ENCODE measurements at places on chromosomes 6 and 20.

GRCh38 chr6:49423817-49424216 lies 39.2 kb downstream of the MMUT start:
- DNase-seq, result peak; percentile 4

DNA sequence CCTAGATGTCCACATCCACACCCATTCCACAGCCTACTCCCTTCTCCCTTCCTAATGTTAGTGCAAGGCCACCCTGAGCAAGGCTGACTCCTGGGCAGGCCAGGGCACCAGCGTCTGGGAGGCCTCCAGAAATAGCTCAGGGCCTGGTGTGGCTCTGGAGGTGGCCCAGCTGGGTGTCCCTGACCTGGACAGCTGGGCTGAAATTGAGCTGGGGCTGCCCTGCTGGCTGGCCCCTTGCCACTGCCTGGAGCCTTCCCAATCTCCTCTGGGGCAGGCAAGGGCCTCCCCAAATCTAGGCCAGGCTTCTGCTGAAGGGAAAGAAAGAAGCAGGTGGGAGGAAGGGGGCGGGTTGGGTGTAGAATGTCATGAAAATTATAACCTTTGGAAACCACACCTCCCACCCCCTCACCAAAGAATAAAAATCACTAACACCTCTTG lies 2.1 kb downstream of the FAM110A start:
- no peak for DNase-seq

DNA sequence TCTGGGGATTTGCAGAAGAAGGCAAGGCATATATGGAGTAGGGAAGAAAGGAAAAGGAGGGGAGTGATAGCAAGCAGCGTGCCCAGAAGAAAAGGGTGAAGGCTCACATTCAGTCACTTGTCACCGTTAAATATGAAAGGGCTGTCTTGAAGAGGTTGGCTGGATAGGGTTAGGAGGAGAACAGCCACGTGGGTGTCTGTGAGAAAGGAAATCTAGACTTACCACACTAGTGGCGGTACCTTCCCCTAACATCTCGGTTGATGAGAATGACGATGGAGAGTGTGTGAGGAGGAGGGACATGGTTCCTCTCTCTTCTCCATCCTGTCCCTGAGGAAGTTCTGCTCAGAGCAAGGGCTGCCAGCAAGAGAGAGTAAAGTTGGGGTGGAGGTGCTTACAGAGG lies 74.3 kb upstream of the CCN6 start:
- DNase-seq, result no peak

DNA sequence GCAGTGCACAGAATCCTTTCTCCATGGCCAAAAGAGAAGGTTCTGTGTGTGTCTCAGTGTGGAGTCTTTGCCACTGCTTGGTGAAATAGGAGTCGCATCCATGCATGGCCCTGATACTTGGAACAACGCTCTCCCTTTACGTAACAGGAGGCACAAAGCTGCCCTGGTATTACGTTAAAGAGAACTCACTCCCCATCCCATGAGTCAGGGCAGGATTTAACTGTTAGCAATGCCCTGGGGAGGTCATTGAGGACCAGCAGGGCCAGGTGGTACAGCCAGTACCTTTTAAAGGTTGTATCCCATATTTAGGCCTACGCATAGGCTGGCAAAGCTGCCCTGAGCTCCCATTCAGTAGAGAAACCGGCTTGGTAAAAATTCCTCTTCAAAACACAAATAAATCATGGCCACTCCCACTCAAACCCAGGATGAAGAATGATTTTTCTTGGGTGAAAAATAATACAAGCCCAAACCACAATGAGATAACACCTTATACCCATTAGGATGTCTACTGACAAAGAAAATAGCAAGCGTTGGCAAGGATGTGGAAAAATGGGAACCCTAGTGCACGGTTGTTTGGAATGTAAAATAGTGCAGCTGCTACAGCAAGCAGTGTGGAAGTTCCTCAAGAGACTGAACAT lies 37.1 kb downstream of the MYLK4 start:
- DNase-seq, result no peak

GRCh38 chr6:164882236-164882635 lies 427.2 kb downstream of the C6orf118 start:
- DNase-seq, result no peak

Data from NB4 (cell line).